ENCODE measurements at places on chromosomes 7 and 10.

DNA sequence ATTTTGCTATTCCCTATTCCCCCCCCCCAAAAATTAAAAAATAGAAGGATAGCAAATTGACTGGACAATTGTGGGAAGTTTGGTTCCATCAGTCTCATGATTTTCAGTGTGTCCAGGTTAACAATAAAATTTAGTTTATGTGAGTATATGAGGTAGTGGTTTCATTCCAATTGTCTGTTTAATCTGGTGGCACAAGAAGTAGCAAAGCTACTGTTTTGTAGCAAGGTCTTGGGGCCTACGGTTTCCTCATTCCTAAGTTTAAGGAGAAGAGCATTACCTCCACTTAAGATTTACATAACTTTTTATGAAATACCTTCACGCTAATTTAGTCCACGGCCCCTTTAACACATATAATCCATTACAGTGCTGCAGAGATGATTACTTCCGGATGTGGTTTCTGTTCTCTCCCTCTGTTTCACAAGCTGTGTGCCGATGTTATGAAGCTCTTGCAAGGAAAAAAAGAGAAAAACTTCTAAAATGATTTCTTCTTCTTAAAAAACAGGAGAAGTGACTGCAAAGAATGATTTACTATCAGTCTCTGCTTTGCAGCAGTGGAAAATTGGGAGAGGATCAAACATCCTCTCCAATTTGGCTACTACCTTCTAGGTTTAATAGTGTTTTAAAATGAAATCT lies 32.7 kb upstream of the NPVF start:
- peak; percentile 72 for ATAC-seq

DNA sequence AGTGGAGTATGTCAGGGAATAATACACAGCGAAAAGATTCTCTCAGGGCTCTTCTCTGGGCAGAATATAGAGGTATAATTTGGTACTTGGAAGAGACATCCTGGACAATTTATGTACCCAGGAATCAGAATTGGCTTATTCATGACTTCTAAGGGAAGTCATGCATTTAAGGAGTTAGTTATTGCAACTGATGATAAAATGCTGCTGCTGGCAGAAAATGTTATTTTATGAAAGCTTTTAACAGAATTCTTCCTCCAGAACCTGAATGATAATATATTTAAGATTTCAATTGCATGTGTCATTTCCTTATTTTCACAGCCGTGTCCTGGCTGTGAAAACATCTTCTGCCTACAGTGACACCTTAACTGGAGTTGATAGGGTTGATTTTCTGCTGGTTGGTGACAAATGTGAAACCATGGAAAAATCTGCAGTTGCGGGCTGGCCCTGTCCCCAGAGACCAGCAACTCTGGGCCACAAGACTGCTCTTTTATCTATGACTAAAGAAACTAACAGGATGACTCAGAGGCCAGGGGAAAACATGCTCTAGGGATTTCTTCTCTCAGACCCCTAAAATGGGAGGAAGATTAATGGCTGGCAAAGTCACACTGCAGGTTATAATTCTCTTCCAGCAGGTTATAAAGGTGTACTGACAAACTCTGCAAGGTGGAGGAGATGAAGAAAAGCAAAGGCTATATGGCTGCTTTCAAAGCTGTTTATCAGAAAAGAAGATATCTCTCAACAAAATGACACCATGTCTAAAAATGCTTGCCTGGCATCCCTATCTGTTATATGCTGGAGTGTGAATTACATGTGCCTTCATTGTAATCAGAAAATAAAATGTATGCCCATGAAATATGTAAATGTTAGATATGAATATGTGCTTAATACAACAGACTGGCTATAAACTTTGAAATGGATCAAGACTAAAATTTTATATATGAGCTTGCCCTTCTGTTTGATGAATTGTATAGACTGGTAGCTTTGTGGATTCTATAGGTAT lies 12.1 kb upstream of the TRUB1 start:
- ATAC-seq, result peak; percentile 95

DNA sequence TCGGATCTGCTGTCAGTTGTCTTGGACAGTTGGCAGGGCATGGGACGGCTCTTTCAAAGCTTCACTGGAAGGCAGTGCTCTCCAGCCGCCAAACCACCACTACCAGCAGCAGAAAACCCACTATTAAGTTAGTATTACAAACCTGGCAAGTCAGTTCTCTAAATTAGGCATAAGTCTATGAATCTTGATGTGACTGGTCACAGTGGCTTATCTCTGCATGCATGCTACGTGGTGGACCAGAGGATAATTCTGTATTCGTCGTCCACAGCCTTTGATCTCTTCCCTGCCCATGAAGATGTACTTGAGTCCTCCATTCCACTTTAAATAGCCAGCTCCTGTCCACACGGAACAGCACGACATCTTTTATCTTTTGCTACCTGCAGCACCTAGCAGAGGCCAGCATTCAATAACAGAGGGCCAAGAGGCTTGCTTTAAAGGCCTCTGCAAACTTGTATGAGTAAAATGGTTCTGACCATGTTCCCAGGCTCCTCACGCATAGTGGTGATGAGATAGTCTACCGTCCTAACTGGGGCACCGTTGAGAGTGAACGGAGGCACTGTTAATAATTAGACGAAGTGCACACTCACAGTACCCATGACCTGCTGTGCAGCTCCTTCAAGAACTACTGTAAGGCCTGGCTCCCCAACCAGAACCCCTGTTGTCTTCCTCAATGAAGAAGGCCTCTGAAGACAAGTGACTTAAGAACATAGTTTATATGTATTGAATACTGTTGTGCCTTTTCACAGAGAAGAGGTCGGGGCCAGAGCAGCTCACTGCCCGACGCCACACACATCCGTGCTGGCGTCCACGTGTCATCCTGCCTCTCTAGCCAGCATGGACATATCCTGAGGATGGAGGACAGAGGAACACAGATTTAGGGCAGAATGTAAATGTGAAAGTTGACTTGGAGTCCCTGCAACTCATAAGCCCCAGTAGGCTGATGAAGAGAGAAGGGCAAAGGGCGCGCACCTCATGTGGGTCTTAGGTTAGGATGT lies 1.0 kb downstream of the GPR146 start:
- no peak for ATAC-seq

DNA sequence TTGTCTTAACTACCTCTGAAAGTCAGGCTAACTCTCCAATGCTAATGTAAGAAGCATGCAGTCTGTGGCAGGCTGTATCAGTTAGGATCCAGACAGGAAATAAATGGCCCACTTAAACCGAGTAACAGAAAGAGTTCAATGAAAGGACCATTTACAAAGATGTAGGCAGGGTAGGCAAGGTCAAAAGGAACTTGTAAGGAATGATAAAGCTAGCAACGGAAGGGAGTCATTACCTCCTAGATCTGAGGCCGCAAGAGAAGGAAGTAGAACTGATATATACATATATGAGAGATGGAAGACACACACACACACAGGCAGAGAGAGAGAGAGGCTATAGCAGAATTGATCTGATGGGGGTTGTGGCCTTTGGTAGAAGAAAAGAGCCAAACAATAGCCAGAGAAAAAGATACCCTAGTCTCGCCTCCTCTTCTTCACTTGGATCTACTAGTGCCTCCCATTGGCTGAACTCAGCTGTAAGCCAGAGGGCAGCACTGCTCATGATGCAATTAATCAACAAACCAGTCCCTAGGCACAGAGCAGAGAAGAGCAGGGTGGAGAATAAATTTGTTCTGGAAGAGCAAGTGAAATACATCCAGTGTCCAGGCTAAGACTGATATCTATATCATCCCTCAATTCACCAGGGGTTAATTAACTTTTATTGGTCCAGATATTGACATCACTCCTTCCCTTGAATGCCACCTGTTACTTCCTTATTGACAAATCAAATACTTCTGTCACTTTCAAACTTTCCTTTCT lies 91.2 kb downstream of the LSMEM1 start:
- no peak for ATAC-seq

DNA sequence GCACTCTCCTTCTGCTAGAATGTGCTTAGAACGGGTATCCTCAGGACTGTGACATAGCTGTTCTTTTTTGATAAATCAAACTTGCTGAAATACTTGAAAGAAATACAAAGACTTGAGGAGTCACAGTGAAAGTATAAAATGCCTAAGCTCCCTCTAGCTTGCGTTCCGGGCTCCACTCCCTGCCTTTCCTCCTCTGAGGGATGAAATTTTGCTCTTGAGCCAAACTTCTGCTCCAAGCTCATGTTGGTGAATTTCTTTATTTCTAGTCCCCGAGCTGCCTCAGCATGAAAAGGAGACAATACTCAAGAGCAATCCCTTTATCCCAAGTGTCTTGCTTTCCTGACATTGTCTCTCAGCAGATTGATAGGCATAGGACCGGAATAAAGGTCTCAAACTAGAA lies 499.6 kb upstream of the ADARB2 start:
- ATAC-seq, result no peak

GRCh38 chr7:108299251-108299973 lies 156.8 kb downstream of the NRCAM start:
- no peak for ATAC-seq

DNA sequence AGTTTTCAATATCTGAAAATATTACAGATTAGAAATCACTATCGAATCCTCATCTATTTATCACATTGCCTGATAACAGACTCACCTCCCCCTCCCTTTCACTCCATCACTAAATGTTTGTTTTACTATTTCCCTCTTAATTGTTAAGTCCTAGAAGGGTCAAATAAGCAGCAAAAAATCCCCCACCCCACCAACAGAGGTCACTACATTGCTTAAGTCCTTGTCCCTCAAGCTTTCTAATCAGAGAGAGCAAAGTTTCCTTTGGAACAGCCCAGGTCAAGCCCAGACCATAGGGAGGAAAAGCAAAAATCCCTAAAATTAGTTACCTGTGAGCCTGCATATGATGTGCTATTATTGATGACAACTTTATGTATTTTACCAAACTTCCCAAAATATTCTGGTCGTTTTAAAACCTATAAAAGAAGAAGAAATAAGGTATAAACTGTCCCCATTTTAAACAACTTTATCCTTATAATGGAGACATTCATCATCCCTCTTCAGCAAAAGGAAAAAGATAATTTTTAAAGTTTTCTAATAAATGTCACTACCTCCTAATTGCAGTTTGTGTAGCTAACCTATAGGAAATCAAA lies 95.0 kb downstream of the CNOT4 start:
- no peak for ATAC-seq

DNA sequence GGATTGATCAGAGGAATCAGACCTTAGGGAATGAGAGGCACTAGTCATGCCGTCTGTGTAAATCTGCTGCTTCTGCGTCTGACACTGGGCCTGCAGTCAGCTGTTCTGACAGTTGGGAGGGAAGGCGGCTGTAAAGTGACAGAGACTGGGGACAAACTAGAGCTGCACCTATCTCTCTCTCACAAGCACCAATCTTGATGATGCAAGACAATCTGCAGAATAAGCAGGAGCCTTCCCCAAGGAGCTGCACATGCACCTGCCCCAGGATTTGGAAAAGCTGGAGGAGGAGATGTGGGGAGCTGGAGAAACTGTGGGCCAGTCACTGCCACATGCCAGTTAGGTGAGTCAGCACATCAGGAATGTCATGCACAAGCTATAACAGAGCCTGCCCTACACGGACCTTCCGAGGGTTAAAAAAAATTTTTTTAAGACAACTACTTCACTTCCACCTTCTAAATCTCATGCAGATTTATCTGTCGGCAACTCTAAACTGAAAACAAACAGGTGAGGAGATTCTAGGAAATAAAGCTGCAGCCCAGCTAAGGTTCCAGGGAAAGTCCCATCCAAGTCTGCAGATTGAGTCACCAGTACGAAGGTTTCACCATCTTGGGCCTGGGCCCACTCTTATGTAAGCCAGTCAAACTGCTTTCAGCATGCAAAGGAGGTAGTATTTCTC lies 39.2 kb downstream of the ENO4 start:
- ATAC-seq, result peak; percentile 47

GRCh38 chr7:8208816-8209215 lies 53.2 kb downstream of the ICA1 start:
- ATAC-seq, result no peak

- no peak for ATAC-seq
Measured at GRCh38 chr7:158555034-158555520, 32.5 kb downstream of the PTPRN2 start.

GRCh38 chr7:150830937-150831336 lies 21.4 kb upstream of the AOC1 start:
- no peak for ATAC-seq
